Naive thymus-derived CD4-positive, alpha-beta T cell (primary cell): ENCODE measurements at places on chromosomes 2 and 18. TPM values are rescaled to one million over a fixed set of nuclear protein-coding genes. Genes with fewer than 3 reads are reported as not detected.

DNA sequence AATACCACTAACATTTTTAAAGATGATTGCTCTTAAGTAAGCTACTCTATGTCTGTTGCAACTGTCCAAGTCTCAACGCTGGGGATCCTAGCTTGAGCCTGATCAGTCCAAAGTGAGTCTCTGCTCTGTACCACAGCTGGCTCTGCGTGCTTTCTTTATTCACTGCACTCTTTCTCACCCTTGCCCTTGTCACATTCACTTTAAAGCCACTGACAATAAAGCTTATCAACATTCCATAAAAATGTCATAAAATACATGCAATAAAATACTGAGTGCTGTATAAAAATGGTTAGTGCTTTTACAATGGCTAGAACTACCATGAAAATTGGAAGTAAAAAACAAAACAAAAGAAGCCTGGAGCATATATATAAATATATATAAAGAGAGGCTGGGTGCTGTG, 45.5 kb upstream of the LRRTM4 start:
- H3K4me3 ChIP-seq = no peak overlapping the region
- H3K36me3 ChIP-seq = no peaks in the 10 kb centered on the region
- H3K4me1 ChIP-seq = no peaks in the 10 kb centered on the region
- H3K27me3 ChIP-seq = no peaks in the 10 kb centered on the region
- no peak overlapping the region for H3K27ac ChIP-seq
- DNase-seq = no peak

Gene CRYBA2
- not detected for polyA plus RNA-seq

Gene MARCHF4
- not detected for polyA plus RNA-seq

Gene YIPF4
- 13.6 TPM for polyA plus RNA-seq

DNA sequence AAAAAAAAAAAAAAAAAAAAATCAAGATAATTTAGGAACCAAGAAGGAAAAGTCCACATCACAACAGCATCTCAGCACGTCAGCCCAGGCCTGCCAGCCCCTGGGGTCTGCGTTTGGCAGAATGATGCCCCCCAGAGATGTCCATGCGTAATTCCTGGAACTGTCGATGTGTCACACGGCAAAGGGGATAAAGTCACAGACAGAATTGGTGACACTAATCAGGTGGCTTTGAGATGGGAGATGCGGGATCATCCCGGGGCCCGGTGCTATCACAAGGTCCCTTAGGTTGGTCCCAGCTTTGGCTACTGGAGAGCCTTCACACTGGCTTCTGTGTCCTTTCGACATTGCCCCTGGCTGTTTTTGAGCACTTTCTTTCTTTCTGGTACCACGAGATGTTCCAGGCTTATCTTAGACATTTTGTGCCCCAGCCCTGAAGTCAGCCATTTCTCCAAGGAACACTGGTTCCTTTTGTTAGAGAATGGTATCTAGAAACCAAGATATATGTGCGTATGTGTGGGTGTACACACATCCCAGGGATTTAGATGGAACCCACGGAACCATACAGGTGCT, 20.7 kb downstream of the RAMP1 start:
- H3K4me1 ChIP-seq = no peaks in the 10 kb centered on the region
- no peaks in the 10 kb centered on the region for H3K27me3 ChIP-seq
- H3K4me3 ChIP-seq = no peak overlapping the region
- no peaks in the 10 kb centered on the region for H3K36me3 ChIP-seq
- no peak for DNase-seq
- H3K27ac ChIP-seq = no peak overlapping the region

Gene GPR75
- polyA plus RNA-seq = not detected

- no peaks in the 10 kb centered on the region for H3K27me3 ChIP-seq
- no peaks in the 10 kb centered on the region for H3K36me3 ChIP-seq
- DNase-seq = no peak
- H3K27ac ChIP-seq = no peak overlapping the region
Measured at GRCh38 chr18:63040788-63041410, 278.7 kb downstream of the BCL2 start.

Gene GALNT3
- polyA plus RNA-seq = not detected

- no peaks in the 10 kb centered on the region for H3K4me1 ChIP-seq
- DNase-seq = no peak
- no peak overlapping the region for H3K27ac ChIP-seq
- H3K4me3 ChIP-seq = no peak overlapping the region
Measured at GRCh38 chr2:45177870-45178269, 168.6 kb upstream of the SIX2 start.

GRCh38 chr18:3816610-3817363, 366.8 kb downstream of the TGIF1 start:
- no peaks in the 10 kb centered on the region for H3K36me3 ChIP-seq
- H3K27me3 ChIP-seq = no peaks in the 10 kb centered on the region
- DNase-seq = no peak
- no peak overlapping the region for H3K4me3 ChIP-seq
- H3K4me1 ChIP-seq = no peaks in the 10 kb centered on the region
- no peak overlapping the region for H3K27ac ChIP-seq

DNA sequence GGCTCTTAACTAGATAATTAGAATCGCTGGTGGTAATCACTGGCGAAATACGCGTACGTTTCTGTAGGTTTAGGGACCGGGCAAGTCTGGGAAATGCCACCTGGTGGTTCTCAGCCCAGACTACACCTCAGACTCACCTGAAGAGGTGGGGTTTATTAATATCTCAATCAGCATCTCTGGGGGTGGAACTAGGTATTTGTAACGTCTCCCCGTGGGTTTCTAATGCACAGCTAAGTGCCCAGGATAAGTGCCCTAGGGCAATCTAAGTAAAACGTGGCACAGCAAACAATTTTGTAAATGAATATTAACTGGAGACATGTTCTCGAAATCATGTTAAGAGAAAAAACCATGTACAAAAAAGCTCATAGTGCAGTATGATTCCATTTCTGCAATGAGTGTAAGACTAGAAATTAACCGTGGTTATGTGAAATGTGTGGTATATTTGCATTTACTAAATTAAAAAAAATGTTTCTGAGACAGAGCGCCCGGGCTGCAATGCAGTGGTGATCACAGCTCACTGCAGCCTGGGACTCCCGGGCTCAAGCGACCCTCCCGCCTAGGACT, 760 bp upstream of the CNOT11 start:
- peak overlapping the region; percentile 91 for H3K4me3 ChIP-seq
- H3K27ac ChIP-seq = peak overlapping the region; percentile 68
- no peaks in the 10 kb centered on the region for H3K36me3 ChIP-seq
- H3K27me3 ChIP-seq = no peaks in the 10 kb centered on the region
- H3K4me1 ChIP-seq = peaks cover 28% of the 10 kb centered on the region

Gene UCN
- polyA plus RNA-seq = 0.35 TPM

- no peaks in the 10 kb centered on the region for H3K36me3 ChIP-seq
- H3K4me3 ChIP-seq = no peak overlapping the region
- H3K27me3 ChIP-seq = no peaks in the 10 kb centered on the region
- no peak for DNase-seq
Measured at GRCh38 chr18:37570336-37570930, 4.8 kb upstream of the CELF4 start.

DNA sequence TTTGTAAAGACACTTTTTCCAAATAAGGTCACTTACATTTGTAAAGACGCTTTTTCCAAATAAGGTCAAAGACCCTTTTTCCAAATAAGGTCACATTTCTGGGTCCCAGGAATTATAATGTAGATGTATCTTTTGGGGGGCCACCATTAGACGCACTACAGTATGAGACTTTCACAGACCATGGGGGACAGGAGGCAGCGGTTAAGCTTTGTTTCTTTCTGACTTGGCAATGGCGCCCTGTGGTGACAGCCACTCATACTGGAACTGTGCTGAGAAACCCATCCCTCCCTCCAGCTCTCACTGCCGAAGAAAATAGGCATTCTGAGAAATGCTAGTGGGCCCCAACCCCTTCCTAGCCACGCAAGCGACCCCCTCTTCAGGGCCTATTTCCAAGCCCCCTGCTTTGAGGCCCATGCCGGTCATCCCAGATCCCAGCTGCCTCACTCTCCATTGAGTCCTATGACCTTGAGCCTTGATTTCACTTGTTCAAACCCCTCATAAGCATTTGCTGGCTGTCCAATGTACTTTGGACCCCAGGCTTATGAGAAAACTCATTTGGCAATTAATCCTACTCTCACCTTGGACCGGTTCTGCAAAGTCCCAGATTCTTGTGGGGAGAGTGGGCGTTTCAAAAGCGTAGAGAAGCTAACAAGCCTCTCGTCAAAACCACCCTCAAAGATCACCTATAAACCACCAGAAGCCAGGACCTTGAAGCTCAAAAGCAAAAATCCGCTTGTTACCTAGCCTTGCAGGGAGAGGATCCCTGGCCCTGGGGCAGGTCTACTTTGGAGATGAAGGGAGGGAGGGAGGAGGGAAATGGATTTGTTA, 11.3 kb upstream of the SPATA3 start:
- no peaks in the 10 kb centered on the region for H3K27me3 ChIP-seq
- no peak overlapping the region for H3K27ac ChIP-seq
- no peak overlapping the region for H3K4me3 ChIP-seq
- no peaks in the 10 kb centered on the region for H3K36me3 ChIP-seq

Gene GKN1
- not detected for polyA plus RNA-seq

DNA sequence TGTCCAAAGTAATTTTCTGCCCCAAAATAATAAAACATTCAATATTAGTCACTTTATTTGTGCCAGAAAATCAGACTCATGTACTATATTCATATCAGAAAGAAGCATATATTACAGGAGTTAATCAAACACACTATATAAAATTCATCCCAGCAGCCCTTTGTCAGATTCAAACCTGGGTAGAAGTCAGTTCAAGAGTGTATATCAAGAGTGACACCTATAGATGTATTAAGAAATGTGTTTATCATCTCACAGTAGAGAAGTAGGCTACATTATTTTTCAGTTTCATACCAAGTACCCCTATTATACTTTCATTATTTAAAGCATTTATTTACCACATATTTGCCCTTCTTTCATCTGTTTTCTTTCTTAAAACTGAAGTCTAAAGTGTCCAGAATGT, 193.2 kb upstream of the DDX18 start:
- no peaks in the 10 kb centered on the region for H3K27me3 ChIP-seq
- H3K27ac ChIP-seq = no peak overlapping the region
- H3K36me3 ChIP-seq = no peaks in the 10 kb centered on the region
- no peaks in the 10 kb centered on the region for H3K4me1 ChIP-seq
- H3K4me3 ChIP-seq = no peak overlapping the region
- DNase-seq = no peak

- H3K27ac ChIP-seq = no peak overlapping the region
- no peaks in the 10 kb centered on the region for H3K4me1 ChIP-seq
- no peaks in the 10 kb centered on the region for H3K27me3 ChIP-seq
- H3K4me3 ChIP-seq = no peak overlapping the region
Measured at GRCh38 chr2:20624156-20624883, 26.6 kb downstream of the HS1BP3 start.

Gene TRIM43
- polyA plus RNA-seq = not detected

Gene DSEL
- polyA plus RNA-seq = 0.33 TPM

GRCh38 chr2:119756837-119757236, 2.9 kb upstream of the PTPN4 start:
- no peak for DNase-seq
- H3K4me3 ChIP-seq = no peak overlapping the region
- H3K27me3 ChIP-seq = no peaks in the 10 kb centered on the region
- no peaks in the 10 kb centered on the region for H3K36me3 ChIP-seq

- H3K27me3 ChIP-seq = no peaks in the 10 kb centered on the region
Measured at GRCh38 chr18:29191263-29191662, 1014.3 kb upstream of the CDH2 start.

DNA sequence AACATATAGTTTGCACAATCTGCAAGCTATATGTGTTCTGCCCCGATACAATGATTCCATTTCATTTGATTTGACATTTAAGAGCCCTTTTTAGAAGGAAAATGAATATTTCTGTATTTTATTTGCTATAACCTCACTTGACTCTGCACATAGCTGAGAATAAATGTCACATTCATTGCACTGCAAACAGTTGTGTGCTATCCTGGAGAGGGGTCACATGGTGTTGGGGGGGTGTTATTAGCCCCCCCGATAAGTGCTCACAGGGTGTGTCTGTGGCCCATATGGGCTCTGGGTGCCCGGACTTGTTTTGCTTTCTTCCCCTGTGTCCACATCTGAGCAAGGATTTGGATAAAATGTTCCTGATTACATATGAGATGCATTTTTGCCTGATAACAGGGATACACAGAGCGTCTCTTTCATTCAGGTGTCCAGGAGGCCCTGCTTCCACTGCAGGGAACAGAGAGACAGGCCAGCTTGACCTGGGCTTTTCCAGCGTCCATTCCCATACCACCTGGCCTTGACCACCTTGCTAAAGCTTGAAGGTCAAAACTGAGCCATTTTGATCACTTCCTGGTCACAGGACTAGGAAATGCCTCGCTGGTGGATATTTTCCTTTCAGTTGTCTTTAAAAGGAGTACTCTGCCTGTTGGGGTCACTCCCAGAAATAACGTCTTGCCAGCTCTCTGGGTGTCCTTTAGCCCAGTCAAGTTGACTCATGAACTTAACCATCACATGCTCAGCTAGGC, 38.4 kb upstream of the ID2 start:
- no peaks in the 10 kb centered on the region for H3K4me1 ChIP-seq
- no peaks in the 10 kb centered on the region for H3K27me3 ChIP-seq
- no peaks in the 10 kb centered on the region for H3K36me3 ChIP-seq
- H3K4me3 ChIP-seq = no peak overlapping the region

DNA sequence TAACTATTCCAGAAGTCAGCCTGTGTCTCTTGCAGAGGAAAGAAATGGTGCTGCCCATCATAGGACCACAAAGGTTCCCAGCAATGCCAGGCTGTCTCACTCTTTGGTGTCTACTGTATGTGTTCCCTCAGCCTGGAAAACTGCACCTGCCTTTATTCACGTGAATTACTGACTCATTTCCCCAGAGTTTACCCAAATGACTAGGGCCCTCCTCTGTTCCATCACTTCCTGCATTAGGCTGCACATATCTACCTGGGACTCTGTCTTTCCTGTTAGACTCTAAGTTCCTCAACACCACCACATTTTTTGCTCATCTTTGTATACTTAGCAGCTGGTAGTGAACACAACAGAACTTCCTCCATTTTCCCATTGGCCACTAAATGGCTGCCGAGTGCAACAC, 188.3 kb downstream of the FHOD3 start:
- H3K27me3 ChIP-seq = no peaks in the 10 kb centered on the region
- no peak overlapping the region for H3K4me3 ChIP-seq
- no peaks in the 10 kb centered on the region for H3K36me3 ChIP-seq
- no peaks in the 10 kb centered on the region for H3K4me1 ChIP-seq

GRCh38 chr2:142786918-142787702, 90.4 kb upstream of the KYNU start:
- H3K27ac ChIP-seq = no peak overlapping the region
- no peak for DNase-seq
- no peak overlapping the region for H3K4me3 ChIP-seq
- no peaks in the 10 kb centered on the region for H3K27me3 ChIP-seq
- no peaks in the 10 kb centered on the region for H3K36me3 ChIP-seq

GRCh38 chr2:70898363-70899240, 37.1 kb upstream of the ATP6V1B1 start:
- no peak overlapping the region for H3K27ac ChIP-seq
- H3K4me3 ChIP-seq = no peak overlapping the region
- DNase-seq = no peak

Gene TEKT4
- polyA plus RNA-seq = not detected

- no peak overlapping the region for H3K4me3 ChIP-seq
- H3K4me1 ChIP-seq = peaks cover 4% of the 10 kb centered on the region
- peaks cover 8% of the 10 kb centered on the region for H3K36me3 ChIP-seq
- no peak overlapping the region for H3K27ac ChIP-seq
Measured at GRCh38 chr2:9478526-9478925, 4.2 kb downstream of the IAH1 start.
